Stomach (tissue), 19 donors: ENCODE measurements at places on chromosomes 13 and 19. TPM values are rescaled to one million over a fixed set of nuclear protein-coding genes. Genes with fewer than 3 reads are reported as not detected.

Gene SBSN
- total RNA-seq, result not detected

Gene KPTN
- total RNA-seq, result 3.2 TPM

Gene PSG6
- not detected for total RNA-seq

Gene ZNF724
- total RNA-seq, result 3.9 TPM

Gene ZIC5
- total RNA-seq, result not detected

Gene PLA2G4C
- total RNA-seq, result 6.2 TPM

Gene MYCBP2
- 194 TPM for total RNA-seq

Gene ZNF529
- 1.4 TPM for total RNA-seq

Gene GRIN2D
- not detected for total RNA-seq

Gene ARRDC5
- not detected for total RNA-seq

Gene SIGLECL1
- total RNA-seq, result not detected

Gene TMEM221
- not detected for total RNA-seq

DNA sequence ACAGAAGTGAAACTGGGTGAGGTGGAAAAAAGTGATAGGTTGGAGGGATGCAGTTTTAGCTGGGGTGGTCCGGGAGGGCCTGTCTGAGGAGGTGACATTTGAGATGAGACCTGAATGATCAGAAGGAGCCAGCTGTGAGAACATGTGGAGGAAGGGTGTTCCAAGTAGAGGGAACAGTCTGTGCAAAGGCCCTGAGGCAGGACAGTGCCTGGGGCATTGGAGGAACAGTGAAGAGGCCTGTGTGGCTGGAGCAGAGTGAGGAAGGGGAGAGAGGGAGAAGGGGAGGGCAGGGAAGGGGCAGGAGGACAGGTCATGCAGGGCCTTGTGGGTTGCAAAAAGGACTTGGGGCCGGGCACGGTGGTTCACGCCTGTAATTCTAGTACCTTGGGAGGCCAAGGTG is 36.3 kb upstream of the PTPRS start:
- no peak overlapping the region for H3K27ac ChIP-seq
- H3K4me3 ChIP-seq, result no peak overlapping the region
- DNase-seq, result no peak
- no peaks in the 10 kb centered on the region for H3K36me3 ChIP-seq

DNA sequence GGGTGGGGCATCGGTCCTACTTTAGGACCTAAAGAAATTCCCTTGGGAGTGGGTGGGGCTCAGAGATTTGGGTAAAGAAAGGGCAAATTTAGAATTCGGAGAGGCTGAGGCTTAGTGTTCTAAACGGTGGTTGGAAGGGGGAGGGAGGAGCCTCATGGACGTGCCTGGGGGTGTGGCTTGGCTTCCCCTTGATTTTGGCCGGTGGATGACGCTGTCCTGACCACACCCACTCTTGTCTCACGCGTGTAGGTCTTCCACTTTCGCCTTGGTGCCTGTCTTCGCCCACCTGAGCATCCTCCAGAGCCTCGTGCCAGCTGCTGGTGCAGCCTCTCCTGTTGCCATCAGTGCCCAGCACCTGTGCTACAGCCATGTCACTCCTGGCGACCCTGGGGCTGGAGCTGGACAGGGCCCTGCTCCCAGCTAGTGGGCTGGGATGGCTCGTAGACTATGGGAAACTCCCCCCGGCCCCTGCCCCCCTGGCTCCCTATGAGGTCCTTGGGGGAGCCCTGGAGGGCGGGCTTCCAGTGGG is 1.2 kb upstream of the NUP62 start:
- H3K36me3 ChIP-seq, result peaks cover 48% of the 10 kb centered on the region
- no peaks in the 10 kb centered on the region for H3K27me3 ChIP-seq
- peak overlapping the region; percentile 94 for H3K27ac ChIP-seq
- H3K4me3 ChIP-seq, result peak overlapping the region; percentile 97
- H3K4me1 ChIP-seq, result peaks cover 41% of the 10 kb centered on the region
- no peak for DNase-seq

DNA sequence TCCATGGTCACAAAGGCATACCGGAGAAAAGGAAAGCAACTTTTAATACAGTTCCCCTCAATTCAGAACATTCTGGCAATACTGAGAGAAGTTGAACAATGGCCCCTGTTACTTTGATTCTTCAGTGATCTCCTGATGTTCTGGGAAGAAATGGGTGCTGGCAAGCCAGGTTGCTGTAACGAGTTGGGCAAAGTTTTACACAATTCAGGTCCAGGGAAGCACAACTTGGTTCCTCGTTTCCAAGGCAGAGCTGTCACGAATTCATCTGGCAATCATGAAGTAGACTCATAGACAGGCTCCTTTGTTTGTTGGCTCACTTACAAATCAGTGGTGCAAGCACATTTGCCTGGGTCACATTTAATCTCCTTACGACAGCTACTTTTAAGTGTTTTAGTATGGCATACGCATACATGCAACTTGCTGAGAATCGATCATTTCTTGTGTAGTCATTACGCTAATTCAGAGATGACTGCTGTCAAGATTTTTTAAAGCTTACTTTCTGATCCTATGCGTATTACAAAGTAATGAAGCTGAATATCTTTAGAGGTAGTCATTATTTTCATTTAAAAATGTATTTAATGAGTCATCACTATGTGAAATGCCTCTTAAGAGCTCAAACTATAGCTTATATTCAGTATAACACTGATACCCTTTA is 174.7 kb downstream of the GPC5 start:
- no peaks in the 10 kb centered on the region for H3K36me3 ChIP-seq
- no peaks in the 10 kb centered on the region for H3K4me1 ChIP-seq
- no peak overlapping the region for H3K27ac ChIP-seq
- no peak for DNase-seq
- H3K27me3 ChIP-seq, result no peaks in the 10 kb centered on the region

- no peak overlapping the region for H3K27ac ChIP-seq
- no peak overlapping the region for H3K4me3 ChIP-seq
- peaks cover 16% of the 10 kb centered on the region for H3K4me1 ChIP-seq
- no peak for DNase-seq
- H3K36me3 ChIP-seq, result no peaks in the 10 kb centered on the region
These were observed 20.3 kb downstream of the LGALS16 start for GRCh38 chr19:39676004-39676403.

- H3K36me3 ChIP-seq, result no peaks in the 10 kb centered on the region
- H3K4me3 ChIP-seq, result no peak overlapping the region
- H3K27me3 ChIP-seq, result peaks cover 67% of the 10 kb centered on the region
- H3K27ac ChIP-seq, result no peak overlapping the region
- peak; percentile 93 for DNase-seq
These were observed 2.8 kb upstream of the TNNI3 start for GRCh38 chr19:55160128-55160985.

DNA sequence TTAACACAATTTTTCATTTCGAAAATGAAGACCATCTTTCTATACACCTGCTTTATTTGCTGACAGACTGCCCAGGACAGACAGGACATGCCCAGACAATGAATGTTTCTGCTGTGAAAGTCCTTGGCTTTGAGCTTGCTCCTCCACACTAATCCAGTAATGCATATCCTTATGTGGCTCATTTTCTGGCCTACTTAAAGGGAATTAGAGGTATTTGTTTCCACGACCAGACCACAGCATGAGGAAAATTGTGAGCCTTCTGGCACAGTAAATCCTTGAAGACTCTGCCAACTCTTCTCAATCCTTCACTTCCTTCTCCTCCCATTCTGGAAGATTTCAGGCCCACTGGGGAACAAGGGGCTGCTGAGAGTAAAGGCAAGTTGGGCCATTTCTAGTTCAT is 25.7 kb downstream of the CCDC70 start:
- H3K4me1 ChIP-seq, result no peaks in the 10 kb centered on the region
- no peak for DNase-seq
- H3K36me3 ChIP-seq, result no peaks in the 10 kb centered on the region
- H3K27ac ChIP-seq, result no peak overlapping the region
- H3K27me3 ChIP-seq, result no peaks in the 10 kb centered on the region

- H3K4me3 ChIP-seq, result no peak overlapping the region
- H3K27me3 ChIP-seq, result no peaks in the 10 kb centered on the region
- H3K36me3 ChIP-seq, result peaks cover 92% of the 10 kb centered on the region
- DNase-seq, result no peak
- peaks cover 12% of the 10 kb centered on the region for H3K4me1 ChIP-seq
These were observed 27.4 kb upstream of the CACTIN start for GRCh38 chr19:3653865-3654513.

GRCh38 chr13:50370303-50370950 is 355.2 kb downstream of the KCNRG start:
- peaks cover 5% of the 10 kb centered on the region for H3K4me1 ChIP-seq
- no peak overlapping the region for H3K4me3 ChIP-seq
- H3K27me3 ChIP-seq, result no peaks in the 10 kb centered on the region
- DNase-seq, result no peak
- H3K27ac ChIP-seq, result no peak overlapping the region

GRCh38 chr19:3969435-3970312 is 1.2 kb downstream of the DAPK3 start:
- peaks cover 36% of the 10 kb centered on the region for H3K36me3 ChIP-seq
- DNase-seq, result peak; percentile 72

DNA sequence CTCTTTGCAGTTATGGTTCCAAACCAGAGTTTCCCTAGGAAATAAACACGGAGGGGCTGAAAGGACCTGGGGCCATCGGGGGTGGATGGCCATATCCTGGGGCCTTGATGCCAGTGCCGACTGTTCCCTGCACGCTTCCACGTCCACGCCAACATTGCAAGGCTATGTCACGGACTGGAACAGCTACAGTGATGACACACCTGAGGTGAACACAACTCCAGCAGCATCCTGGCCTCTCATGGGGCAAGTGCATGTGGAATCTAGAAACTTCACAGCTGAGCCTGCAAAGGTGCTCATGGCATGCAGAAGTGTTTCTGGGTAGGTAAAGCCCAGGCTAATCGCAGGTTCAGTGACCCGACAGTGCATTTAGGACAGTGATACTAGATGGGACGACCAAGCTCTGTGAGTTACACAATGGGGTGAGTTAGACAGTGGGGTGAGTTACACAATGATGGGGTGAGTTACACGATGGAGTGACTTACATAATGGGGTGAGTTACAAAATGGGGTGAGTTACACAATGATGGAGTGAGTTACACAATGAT is 52.0 kb upstream of the GAS6 start:
- H3K4me1 ChIP-seq, result no peaks in the 10 kb centered on the region
- H3K36me3 ChIP-seq, result no peaks in the 10 kb centered on the region
- no peak overlapping the region for H3K4me3 ChIP-seq
- H3K27me3 ChIP-seq, result no peaks in the 10 kb centered on the region
- H3K27ac ChIP-seq, result no peak overlapping the region
- no peak for DNase-seq

DNA sequence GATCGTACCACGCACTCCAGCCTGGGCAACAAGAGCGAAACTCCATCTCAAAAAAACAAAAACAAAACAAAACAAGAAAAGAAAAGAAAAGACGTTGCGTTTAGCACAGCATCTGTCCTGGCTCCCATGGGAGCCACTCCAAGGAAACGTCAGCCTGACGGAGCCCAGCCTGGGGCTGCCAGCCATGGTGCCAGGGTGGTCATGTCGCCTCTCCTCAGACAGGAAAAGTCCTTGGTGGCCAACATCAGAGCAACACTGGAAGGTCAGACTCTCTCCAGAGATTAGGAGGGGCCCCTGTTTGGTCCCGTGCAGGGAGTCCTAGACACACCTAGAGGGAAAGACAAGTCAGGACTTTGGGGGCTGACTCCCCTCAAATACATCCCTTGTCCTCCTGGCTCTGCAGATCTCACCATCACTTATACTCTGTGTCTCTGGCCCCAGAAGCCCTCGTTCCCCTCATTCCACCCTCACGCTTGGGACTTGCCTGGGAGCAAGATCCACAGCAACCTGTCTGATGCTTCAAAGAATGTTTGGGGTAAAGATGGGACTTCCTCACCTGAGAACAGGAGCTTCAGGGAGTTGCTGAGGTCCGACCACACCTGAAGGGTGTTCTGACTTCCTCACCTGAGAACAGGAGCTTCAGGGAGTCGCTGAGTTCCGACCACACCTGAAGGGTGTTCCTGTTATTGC is 9.3 kb downstream of the LILRA4 start:
- no peaks in the 10 kb centered on the region for H3K36me3 ChIP-seq
- no peaks in the 10 kb centered on the region for H3K4me1 ChIP-seq
- H3K4me3 ChIP-seq, result no peak overlapping the region
- H3K27me3 ChIP-seq, result no peaks in the 10 kb centered on the region
- H3K27ac ChIP-seq, result no peak overlapping the region
- DNase-seq, result no peak

GRCh38 chr13:46804391-46804815 is 7.4 kb upstream of the ESD start:
- DNase-seq, result no peak
- no peaks in the 10 kb centered on the region for H3K36me3 ChIP-seq
- no peaks in the 10 kb centered on the region for H3K4me1 ChIP-seq
- H3K27ac ChIP-seq, result no peak overlapping the region

DNA sequence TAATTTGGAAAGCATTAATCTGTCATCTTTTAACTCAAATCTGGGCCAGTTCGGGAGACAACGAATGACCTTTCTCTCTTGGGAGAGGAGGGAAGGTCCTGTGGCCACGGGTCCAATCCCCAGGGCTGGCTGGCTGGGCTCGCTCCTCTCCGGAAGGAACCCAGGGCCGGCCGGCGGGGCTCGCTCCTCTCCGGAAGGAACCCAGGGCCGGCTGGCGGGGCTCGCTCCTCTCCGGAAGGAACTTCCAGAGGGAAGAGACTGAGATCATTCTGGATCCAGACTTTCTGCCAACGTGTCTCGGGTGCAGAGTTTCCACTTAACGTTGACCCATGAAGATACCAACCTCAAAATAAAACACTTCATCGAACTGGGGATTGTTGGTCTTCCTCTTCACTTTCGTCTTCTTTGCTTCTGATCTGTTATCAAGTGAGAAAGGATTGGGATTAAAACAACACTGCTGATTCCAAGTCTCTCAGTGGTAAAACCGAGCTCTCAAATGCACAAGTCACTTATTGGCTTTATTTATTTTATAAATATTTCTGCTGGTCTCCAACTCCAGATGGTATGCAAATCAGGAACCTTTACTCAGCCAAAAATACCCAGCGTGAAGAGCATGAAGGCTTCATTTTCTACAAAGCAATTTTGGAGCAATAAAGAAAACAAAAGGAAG is 53.3 kb upstream of the C13orf46 start:
- H3K36me3 ChIP-seq, result no peaks in the 10 kb centered on the region
- H3K27ac ChIP-seq, result no peak overlapping the region
- no peak for DNase-seq
- H3K27me3 ChIP-seq, result no peaks in the 10 kb centered on the region
- peak overlapping the region; percentile 9 for H3K4me3 ChIP-seq
